Activated naive CD4-positive, alpha-beta T cell (primary cell): ENCODE measurements at places on chromosomes 12 and 14.

DNA sequence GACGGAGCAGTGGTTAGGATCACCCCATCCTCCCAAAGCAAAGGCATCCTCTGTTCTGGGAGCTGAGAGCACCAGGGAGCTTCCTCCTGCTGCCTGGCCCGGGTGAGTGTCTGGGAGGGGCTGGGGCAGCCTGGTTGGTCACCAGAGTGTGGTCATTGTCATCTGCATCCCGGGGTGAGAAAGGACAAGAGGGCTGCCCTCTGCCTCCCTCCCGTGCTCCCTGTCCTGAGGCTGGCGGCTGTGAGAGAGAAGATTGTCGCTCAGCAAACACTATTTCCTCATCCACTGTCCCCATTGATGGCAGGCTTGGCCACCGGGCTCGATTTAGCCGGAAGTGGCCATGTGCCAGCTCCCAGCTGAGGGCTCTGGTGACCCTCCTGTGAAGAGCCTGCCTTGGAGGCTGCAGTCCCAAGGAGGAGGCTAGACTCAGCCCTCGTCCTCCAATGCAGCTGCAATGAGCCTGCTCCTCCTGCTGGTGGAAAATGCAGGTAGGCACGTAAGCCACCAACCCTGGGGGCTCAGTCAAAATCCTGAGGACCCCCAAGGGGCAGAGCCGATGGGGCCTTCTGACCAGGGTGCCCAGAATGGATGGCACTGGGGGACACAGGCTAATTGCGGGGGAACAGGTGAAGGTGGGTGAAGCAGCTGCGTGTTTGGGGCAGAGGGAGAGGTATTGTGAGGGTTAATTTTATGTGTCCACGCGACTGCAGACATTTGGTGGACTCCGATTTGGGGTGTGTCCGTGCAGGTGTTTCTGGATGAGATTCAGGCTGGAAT lies 155.7 kb downstream of the KIF26A start:
- no peak for DNase-seq

GRCh38 chr12:108752387-108752786 lies 21.1 kb upstream of the CORO1C start:
- no peak for DNase-seq

GRCh38 chr12:87253157-87253556 lies 776.0 kb downstream of the C12orf50 start:
- no peak for DNase-seq

DNA sequence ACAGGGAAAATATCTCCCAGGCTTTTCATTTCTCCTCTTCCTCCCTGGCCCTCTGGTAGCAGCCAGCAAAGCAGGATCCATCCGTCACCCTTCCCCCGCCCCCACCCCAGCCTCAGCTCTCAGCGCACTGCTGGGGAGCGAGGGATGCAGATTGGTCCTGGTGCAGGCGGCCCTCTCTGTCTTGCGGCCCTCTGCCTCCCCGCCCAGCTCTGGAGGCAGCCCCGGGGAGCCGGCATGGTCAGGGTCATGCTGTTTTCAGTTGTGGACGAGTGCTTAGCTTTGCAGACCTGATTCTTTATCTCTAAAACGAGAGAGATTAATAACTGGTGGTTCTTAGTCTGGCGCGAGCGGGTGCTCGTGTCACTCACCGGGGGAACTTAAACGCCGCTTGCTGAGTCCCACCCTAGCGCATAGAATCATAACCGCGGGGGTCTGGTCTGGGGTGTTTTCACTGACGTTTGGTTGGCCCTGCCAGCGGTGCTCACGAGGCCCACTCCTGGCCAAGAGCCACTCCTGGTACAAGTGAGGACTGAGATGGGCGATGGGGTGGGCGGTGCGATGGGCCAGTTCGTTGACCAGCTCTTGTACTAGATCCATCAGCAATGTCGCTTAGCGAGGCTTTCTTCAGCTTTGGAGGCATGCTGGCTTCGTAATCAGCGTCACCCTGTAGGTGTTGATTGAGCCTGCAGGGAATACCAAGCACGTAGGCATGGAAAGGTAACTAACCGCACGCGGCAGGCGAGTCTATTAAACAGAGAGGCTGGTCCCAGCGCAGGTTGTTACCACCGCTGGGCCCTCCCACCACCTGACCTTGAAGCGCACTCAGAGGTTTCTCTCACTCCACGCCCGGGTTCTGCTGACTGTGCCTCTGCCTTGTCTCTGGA lies 95.2 kb downstream of the TSPAN9 start:
- DNase-seq: no peak

DNA sequence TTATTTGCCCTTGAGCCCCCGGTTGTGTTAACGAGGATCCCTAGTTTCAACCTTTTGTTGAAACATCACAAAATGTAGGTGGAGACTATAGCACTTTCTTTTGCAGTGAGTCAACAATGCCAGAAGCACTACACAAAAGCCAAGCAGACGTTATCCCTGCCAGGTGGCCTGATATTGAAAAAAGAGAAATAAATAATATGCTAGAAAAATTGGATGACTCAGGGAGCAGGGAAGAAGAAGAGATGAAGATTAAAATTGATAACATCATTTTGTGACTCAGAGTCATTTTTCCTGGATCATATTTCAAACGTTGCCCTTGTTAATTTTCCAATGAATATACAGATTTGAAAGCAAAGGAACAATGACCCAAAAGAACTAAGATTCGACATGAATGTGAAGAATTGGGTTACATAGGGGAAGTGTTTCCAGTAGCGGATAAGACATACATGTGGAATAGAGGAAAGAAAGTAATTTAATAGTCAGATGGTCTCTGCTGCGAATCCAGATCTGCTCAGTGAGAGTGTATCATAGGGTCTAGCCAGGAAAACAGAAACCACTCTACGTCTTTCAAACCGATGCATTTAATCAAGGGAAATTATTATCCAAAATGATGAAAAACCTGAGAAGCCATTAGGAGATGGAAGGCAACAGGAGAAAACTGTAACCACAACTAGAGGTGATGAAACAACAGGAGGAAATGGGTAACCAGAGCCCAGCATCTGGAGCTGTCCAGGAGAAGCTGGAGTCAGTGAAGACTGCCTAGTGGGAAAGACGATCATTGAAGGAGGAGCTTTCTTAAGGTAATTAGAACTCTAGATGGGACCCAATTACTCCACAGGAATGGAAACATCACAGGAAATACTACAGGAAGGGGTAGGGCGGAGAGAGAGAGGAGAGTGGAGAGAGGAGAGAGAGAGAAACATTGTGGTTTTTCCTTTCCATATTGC lies 57.9 kb downstream of the RERG start:
- no peak for DNase-seq

DNA sequence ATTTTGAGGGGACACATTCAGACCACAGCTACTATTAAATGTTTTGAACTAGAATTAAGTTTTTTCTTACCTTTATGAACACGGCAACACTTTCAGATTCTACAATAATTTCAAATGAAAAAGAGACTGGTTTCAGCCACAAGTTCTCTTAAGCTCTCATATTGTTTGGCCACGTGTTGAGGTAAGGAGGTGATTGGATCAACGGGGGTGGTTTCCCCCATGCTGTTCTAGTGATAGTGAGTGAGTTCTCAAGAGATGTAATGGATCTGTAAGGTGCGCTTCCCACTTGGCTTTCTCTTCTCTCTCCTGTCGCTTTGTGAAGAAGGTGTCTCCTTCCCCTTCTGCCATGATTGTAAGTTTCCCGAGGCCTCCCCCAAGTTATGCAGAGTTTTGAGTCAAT lies 48.9 kb upstream of the DYRK2 start:
- no peak for DNase-seq

- DNase-seq: no peak
These were observed 17.8 kb downstream of the GPR132 start for GRCh38 chr14:105047283-105048016.

DNA sequence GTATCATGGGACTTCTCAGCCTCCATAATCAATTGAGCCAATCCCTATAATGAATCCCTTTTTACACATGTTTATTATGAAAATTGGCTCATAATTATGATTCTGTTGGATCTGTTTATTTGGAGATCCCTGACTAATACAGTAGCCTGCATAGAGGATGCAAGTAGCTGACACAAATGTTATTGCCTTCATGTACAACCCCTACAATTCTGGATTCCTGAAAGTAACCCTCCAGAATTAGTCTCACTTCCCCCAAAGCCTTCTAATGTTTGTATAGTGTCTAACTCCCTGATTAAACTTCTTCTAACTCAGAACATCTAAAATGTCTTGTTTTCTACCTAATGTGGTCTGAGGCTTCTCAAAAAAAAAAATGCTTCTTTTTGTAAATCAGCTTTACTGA lies 6.6 kb upstream of the SMIM10L1 start:
- no peak for DNase-seq

DNA sequence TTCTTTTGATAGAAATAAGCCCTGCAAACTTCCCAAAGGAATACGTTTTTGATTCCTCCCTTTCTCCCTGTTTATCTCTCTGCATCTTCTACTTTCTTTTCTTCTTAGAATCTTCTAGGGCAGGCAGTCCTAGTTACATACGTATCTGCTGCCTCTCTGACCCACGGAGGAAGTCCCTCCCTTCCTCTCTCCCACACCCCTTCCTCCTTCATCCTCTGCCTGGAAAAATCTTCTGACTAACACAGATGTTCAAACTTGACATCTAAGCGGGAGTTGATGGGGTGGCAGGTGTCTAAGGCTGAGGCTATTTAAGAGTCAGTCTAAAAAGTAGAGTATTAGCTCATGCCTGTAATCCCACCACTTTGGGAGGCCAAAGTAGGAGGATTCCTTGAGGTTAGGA lies 88.6 kb downstream of the MAP1LC3B2 start:
- no peak for DNase-seq

GRCh38 chr12:10952645-10953044 lies 13.6 kb upstream of the TAS2R14 start:
- no peak for DNase-seq

- DNase-seq: no peak
These were observed 13.0 kb upstream of the UBC start for GRCh38 chr12:124927201-124928094.

DNA sequence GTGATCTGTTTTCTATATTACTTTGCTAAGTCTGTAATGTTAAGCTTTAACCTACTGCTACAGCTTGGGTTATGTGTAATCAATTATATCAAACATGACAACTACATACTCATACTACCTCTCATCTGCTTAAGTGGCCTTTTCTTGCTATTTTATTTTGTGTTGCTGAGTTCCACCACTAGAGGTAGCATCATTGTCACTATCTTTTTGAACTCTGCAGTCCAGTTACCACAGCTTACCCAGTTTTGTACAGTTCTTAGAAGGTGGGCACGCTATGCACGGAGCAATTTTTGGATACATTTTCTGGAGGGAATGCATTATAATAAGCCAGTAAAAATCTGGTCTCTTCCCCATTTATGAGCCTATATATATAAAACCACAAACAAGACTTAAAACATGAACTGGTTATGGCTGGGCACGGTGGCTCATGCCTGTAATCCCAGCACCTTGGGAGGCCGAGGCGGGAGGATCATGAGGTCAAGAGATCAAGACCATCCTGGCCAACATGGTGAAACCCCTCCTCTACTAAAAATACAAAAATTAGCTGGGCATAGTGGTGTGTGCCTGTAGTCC lies 48.5 kb downstream of the SAV1 start:
- no peak for DNase-seq

DNA sequence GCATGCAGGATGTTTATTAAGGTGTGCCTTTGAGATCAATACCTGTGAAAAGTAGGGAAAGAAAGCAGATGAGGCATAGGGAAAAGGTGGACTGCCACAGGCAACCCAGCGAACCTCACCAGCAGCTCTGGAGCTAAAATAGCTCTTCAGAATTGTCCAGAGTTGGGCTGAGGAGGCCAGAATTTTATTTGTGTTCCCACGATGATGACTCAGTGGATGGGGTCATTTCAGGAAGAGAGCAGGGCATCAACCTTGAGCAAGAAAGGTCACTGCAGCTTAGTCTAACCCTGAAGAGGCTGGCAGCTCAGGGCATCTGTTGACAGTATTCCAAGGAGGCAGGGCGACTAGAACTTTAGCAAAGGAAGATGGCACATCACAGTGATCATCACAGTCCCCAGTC lies 696.1 kb downstream of the DIO2 start:
- DNase-seq: no peak

GRCh38 chr12:76307083-76307482 lies 41.1 kb downstream of the BBS10 start:
- DNase-seq: no peak

- no peak for DNase-seq
These were observed 391.8 kb downstream of the RAD51B start for GRCh38 chr14:68211421-68211820.

- no peak for DNase-seq
These were observed 9.3 kb upstream of the C12orf43 start for GRCh38 chr12:121025442-121026226.

DNA sequence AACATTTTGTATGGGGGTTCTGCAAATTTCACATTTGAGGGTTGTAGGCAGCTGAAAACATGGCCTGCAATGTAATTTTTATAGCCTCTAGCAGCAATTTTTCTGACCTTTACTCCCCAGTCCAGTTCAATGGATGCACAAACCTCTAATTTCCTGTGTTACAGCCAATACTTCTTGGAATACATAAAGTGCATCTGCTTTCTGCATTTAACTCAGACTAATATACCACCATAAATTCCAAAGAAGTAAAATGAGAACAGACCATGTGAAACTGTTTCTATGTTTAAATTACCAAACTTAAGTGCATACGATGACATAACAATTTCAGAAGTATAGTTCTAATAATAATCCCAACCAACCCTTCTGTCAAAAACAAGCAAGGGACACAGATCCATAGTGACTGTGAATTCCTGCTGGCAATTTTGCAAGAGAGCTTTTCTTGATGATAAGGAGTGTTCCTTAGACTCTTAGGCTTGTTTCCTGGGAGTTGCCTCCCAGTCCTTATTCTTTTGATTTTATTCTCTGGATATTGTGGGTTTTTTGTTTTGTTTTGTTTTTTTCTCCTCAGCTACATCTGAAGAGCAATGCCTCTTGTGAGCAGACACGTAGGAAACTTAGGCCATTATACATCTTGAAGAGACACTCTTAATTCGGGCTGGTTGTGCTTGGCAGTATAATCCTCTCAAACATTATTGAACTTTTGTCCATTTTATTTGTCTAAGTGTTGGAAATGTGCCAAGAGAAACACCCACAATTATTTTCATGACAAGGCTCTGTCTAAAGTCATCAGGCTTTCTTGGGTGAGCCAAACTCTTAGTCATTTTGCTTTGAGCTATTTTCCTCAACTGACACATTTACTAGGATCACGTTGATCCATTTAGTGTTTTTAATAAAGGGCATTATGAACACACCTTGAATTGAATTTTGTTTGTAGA lies 51.3 kb upstream of the RERGL start:
- DNase-seq: no peak

DNA sequence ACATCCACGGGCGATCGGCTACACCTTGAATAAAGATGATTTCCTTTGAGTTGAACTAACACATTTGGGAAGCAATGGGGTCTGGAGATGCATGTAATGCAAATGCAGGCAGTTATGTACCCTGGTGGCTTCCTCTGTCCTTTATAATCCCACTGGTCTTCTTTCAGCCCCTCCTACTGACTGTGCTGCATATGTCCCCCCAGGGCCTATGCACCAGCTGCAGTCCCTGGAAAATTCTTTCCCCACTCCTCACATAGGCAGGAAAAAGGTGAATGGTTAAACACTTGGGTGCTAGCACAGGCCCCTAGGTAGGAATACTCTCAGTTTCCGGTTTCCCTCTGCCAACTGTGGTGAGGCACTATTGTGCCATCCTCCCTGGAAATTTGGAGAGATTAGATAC lies 294.8 kb upstream of the SOX5 start:
- no peak for DNase-seq

- no peak for DNase-seq
These were observed 607.0 kb downstream of the BCL11B start for GRCh38 chr14:98665007-98665406.

GRCh38 chr12:46998811-46999368 lies 80.5 kb upstream of the PCED1B start:
- DNase-seq: no peak

GRCh38 chr12:92845329-92845728 lies 83.8 kb downstream of the EEA1 start:
- DNase-seq: no peak

- no peak for DNase-seq
These were observed 89.3 kb upstream of the SLC38A4 start for GRCh38 chr12:46915082-46915481.
